ENCODE measurements at places on chromosomes 7 and 10. TPM values are rescaled to one million over a fixed set of nuclear protein-coding genes. Genes with fewer than 3 reads are reported as not detected.

The PLAC9 gene
- 91.7 TPM for total RNA-seq

The LDB1 gene
- 17.4 TPM for total RNA-seq

The FIS1 gene
- total RNA-seq: 248 TPM

DNA sequence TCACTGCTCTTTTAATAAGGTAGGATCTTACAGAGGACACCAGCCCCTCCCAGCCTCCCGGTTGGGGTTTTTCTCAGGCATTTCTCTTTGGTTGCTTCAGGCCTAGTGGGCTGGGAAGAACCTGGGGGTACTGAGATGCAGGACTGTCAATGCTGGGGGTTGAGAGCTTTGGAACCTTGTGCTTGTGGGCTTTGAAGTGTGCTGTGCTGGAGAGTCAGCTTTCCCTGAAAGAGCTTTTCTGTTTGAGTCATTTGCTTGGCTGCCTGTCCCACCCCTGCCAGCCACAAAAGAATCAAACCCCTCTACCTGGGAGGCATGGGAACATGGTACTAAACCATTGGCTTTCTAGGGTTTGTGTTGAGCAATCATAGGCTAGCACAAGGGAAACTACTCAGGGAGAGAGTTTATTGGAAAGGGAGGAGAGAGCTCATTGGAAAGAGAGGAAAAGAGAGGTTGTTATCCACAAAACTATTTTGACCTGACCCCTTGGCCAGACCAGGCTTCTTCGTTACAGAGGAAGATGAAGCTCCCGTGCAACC is 1.4 kb downstream of the SCD start:
- DNase-seq: no peak

All from uterus (tissue), 4 donors.